Stimulated activated CD8-positive, alpha-beta memory T cell treated with anti-CD3 and anti-CD28 coated beads, Interleukin-7, amount 100 ng/mL, for 24 hours (primary cell): ENCODE measurements at places on chromosomes 11 and 22.

- DNase-seq, result no peak
Measured at GRCh38 chr11:6667733-6668374, 12.2 kb upstream of the DCHS1 start.

GRCh38 chr11:60910281-60910687, 3.7 kb upstream of the TMEM109 start:
- no peak for DNase-seq

GRCh38 chr11:127567237-127567932, 566.8 kb upstream of the KIRREL3 start:
- DNase-seq, result no peak

GRCh38 chr11:43920598-43921419, 21.6 kb upstream of the C11orf96 start:
- DNase-seq, result no peak

DNA sequence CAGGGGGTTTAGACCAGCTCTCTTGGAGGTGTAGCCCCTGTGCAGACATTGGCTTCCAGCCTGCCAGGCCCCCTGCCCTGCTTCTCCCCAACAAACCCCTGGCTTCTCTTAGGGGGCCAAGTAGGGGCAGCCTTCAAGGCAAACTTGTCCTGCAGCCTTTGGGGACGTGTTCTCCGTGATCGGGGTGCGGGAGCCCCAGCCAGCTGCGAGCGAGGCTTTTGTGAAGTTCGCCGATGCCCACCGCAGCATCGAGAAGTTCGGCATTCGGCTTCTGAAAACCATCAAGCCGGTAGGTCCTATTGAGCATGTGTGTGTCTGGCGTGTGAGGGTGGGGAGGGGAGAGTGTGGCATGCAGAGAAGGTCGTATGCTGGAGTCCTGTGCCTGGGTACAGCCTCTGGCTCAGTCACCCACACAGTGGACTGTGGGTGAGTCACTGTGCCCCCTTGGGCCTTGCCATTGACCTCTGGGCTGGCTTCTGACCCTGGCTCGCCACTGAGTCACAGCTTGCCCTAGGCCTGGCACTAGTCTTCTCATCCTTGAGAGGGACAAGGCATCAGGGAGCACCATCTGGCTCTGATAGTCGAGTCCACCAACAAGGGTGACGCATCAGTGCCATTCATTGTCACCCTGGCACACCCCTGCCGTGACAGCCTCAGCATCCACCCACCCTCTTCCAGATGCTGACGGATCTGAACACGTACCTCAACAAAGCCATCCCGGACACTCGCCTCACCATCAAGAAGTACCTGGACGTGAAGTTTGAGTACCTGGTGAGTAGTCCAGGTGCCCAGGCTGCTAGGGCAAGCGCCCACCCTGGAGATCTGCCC, 11.4 kb downstream of the SLC16A8 start:
- no peak for DNase-seq

DNA sequence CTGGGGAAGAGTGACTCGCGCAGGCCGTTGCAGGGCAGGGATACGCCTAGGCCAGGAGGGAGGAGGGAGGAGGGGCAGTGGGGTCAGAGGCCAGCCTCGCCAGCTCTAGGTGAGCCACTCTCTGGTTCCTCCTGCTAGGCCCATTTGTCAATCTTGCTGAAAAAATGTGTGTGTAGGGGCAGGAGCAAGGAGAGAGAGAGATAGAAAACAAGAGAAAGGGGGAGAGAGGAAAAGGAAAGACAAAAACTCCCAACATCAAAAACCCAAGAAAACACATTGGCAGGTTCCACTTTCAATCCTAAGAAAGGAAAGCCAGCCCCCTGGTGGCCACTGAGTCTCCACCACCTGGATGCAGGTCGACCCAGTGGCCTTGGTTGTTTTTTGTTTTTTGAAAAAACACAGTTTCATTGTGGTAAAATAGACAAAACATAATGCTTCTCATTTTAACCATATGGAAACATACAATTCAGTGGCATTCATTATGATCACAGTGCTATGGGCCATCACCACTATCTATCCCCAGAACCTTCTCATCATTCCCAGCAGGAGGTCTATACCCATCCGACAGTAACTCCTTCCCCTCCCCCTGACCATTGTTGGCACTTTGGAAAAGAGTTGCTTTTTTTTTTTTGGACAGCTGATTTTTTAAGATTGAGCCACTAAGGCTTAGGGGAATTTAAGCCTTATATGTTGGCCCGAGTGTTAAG, 10.9 kb downstream of the OMP start:
- no peak for DNase-seq

DNA sequence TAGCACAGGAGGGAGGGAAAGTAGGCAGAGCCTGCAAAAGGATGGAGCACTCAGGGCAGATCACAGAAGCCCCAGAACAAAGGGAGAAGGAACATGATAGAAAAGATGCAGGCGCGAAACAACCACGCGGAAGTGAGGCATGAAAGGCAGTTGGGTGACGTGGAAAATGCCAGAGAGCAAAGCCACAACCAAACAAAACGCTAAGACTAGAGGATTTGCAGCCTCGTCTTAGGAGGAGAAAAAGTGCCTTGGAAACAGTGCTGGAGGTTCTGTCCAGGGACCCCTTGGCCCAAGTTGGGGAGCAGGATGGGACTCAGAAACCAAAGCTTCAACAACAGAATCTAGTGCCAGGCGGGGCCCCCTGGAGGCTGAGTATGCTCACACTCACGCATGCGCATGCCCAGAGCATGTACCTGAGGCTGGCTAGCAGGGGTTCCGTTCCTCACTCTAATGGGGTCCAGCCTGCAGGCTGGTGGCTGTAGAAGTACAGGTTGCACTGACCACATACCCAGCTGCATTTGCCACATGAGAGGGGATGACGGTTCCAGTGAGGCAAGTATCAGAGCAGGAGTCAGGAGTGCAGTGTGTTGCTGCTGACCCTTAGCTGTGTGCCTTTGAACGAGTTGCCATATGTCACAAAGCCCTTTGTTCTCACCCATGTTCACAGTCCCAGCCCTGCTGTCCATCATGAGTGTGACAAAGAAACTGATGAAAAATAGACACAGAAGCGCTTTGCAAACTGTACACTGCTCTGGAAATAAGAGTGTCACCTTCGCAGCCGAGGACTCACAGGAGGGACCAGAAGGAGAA, 568.6 kb upstream of the CADM1 start:
- no peak for DNase-seq

GRCh38 chr11:68282141-68282860, 10.5 kb upstream of the C11orf24 start:
- peak; percentile 9 for DNase-seq

DNA sequence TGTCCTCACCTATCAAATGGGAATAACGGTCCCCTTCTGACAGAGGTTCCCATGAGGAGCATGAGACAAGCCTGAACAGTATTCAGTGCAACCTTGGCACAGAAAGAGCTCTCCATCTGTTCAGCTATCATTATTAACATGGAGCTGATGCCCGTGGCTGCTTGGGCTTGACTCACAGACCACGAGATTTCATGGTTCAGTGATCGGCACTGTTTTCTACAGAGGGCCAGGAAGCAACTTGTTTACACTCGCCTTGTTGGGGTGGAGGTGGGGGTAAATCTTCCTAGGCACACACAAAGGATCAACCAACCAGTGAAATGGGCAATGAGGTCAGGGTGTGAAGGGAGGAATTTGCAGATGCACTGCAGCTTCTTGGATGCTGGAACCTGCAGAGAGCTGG, 88.2 kb downstream of the CWC15 start:
- DNase-seq, result no peak

DNA sequence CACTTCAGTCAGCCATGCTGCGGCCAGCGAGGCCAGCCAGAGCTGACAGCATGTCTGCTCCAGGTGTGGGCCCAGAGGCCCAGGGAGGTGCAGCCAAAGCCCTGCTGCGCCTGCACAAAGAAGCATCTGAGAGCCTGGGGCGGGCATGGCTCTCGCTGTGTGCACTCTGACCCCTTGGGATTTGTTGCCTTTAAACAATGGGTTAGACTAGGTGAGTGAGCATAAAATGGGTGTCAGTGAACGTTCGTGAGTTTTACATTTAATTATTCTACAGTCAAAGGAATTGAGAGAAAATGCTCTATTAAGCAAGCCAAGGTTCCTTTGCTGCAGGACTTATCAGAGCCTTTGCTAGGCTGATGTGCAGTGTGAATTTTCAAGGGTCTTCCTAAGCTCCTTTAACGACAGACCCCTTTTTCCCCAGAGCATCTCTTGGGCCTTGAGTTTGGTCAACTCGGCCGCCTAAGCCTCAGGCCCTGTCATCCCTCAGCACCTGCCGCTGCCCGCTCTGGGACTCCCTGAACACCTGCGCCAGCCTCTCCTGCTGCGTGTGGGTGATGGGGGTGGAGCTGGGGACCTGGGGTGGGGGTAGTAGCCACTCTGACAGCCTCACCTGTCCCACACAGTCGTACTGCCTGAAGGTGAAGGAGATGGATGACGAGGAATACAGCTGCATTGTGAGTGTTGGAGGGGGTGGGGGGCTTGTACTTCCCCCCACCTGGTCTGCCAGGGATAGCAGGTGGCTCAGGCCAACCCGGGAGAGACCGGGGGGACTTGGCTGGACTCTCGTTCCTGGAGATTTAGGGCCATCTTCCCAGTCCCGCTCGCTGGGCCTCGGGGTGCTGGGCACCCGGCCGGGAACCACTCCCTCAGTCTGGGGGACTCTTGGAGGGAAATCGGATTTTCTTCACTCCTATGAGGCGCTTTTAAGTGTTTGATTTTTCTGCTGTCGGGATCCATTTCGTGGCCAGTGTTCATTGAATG, 10.5 kb downstream of the SLC16A8 start:
- no peak for DNase-seq

- no peak for DNase-seq
Measured at GRCh38 chr11:71518506-71519471, 8.3 kb upstream of the KRTAP5-7 start.

DNA sequence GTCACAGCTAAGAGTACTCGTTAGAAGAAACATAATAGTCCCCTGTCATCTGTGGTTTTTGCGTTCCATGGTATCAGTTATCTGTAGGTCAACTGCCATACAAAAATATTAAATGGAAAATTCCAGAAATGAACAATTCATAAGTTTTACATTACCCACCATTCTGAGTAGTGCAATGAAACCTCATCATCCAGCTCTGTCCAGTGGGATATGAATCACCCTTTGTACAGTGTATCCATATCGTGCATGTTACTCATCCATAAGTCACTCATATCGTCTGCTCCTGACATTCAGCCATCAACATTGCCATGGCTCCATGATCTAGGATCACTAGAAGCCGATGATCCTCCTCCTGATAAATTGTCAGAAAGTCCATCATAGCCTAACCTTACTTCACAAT, 174.9 kb upstream of the C11orf87 start:
- DNase-seq, result no peak

DNA sequence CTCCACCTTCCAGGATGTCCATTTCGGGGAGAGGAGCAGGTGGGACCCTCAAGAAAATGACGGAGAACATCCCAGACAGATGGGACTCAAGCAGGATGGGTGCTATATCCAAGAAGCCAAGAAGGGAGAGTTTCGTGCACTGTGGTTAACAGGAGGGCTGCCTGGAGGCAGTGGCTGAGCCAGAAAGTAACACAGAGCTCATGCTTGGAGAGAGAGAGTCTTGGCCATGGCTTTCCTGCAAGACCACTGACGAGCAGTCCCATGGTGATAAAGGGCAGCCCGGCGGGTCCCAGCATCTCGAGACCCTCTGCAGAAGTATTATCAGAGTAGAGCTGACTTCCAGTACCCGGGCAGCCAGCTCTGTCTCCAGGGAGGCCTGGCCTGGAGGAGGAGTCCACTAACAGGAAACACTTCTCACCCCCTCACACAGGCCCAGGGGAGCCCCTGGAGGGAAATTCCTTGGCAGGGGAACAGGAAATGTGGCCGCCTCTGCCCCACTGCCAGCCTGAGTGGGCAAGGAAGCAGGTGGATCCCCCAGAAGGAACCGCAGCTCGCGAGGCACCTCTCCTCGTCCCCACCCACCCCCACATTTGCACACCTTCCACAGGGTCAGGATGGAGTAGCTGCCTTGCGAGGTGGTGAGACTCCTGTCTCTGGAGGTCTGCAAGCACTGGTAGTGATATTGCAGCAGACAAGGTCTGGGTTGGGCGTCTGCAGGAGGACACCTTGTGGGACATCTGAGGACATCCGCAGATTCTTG, 32.2 kb downstream of the CYTH4 start:
- DNase-seq, result no peak

DNA sequence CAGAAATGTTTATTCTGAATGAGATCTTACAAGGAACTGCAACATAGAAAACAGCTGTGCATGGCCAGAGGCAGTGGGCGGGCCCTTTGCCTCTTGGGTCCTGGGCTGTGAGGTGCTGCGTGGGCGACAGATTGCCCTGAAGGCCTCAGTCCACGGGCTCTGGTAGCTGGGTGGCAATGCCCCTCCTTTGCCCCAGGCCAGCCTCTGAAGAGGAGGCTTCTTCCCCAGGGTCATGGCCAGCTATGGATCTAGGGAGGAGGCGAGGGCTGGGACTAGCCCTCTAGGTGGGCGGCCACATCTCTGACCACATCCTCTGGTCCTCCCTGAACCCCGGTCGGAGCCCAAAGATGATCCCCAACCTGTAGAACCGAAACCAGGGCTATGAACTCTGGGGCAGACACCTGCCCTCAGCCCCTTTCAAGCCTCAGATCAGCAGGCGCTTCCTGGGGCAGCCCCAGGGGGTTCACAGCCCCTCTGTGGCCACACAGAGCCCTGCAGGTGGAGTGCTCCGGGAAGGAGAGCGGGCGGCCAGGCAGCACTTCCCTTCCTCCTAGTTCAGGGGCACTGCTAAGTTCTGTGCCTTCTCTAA, 6.6 kb upstream of the CDC42BPG start:
- no peak for DNase-seq

DNA sequence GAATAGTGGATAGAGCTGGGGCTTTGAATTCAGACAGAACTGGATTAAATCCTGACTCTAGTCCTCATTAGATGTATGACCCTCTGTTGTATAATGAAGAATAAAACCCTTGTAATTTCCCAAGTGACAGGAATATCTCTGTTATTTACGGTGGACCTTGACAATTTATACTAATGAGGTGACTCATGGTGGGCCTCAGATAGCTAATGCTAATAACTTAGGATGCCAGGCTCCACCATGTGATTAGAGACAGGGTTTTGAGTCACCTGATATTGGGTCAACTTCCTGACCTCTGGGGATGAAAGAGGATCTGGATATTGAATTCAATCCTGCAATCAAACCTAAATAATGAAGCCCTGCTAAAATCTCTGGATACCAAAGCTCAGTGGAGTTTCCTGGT, 33.6 kb downstream of the OSBP start:
- DNase-seq, result no peak

GRCh38 chr22:43151251-43152002, at the start of gene TSPO:
TSS of gene TSPO (plus strand) at chr22:43151559. CDS start at chr22:43159239, 7,680 bp downstream.
- peak; percentile 38 for DNase-seq
